H1 (cell line): ENCODE measurements at places on chromosomes 1 and 21.

DNA sequence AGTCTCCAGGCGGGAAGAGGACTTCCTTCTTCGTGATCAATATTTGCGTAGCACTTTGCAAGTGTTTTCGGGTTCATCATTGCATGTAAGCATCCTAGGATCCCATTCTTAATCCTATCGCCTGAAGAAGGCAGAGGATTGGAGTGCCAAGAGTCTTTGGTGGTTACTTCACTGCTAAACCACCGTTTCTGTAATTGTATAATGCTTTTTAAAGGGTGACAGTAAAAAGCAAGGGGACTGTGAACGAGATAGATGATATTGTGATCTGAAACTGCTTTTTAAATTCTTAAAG lies 345 bp upstream of the ALDH9A1 start:
- peaks cover 4% of the 10 kb centered on the region; the same call in 1 of the 2 replicates for H3K36me3 ChIP-seq
- no peaks in the 10 kb centered on the region for H3K27me3 ChIP-seq
- DNase-seq, result no peak
- H3K4me3 ChIP-seq, result peak overlapping the region; percentile 93; the same call in 1 of the 2 replicates

DNA sequence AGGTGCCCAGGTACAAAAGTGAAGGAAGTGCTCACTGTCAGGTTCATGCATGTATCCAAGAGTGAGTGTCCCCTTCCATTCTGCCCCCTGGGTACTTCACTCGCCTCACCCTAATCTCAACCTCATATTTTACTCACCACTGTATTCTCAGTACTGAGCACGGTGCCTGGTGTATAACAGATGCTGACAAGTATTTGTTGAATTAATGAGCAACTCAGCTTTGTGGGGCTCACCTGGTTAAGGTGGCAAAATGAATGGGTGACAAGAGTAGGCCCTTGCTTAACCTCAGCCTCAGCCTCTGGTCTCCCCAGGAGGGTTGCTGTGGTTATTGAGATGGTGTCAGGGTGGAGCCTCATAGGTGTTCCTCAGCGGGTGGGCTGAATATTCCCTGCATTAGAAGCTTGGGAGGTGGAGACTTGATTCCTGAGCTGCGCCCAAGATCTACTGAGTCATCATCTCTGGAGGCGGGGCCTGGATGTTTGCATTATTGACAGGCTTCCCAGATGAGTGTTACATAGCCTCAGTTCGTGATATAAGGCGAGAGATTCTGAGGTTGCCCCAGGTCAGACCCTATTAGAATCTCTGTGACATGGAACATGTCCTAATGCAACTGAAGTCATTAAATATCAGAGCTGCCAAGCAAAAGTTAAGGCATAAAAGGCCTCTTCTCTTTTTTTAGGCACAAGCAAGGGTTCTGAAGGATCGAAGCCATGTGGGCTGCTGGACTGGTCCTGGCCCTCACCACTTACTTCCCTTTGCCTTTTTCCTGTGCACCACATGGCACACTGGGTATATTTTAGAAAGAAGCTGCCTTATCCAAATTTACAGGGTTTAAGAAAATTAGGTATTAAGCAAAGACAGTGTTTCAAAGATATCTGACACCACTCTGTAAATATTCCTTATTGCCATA lies 39.2 kb downstream of the SYT6 start:
- H3K4me3 ChIP-seq, result no peak overlapping the region
- no peaks in the 10 kb centered on the region; the same call in 1 of the 2 replicates for H3K27me3 ChIP-seq
- H3K36me3 ChIP-seq, result peaks cover 7% of the 10 kb centered on the region
- peaks cover 20% of the 10 kb centered on the region for H3K4me1 ChIP-seq

DNA sequence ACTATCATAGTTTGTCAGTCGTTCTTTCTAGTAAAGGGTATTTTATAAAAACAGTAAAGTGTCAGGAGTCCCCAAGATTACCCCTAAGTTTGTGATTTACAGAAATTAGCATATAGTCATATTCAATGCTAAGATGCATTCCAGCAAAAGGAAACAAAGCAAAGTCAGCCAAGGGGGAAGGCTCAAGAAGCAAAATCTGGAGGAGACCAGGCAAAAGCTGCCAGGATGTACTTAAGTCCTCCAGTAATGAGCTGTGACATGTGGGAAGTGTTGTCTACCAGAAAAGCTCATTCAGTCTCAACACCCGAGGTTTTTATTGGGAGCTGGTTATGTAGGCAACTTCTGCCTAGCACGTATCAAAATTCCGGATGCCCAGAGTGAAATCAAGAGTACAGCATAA lies 373.4 kb upstream of the TMPRSS15 start:
- DNase-seq, result no peak
- H3K36me3 ChIP-seq, result no peaks in the 10 kb centered on the region
- no peak overlapping the region for H3K27ac ChIP-seq
- H3K27me3 ChIP-seq, result no peaks in the 10 kb centered on the region
- no peak overlapping the region for H3K4me3 ChIP-seq

DNA sequence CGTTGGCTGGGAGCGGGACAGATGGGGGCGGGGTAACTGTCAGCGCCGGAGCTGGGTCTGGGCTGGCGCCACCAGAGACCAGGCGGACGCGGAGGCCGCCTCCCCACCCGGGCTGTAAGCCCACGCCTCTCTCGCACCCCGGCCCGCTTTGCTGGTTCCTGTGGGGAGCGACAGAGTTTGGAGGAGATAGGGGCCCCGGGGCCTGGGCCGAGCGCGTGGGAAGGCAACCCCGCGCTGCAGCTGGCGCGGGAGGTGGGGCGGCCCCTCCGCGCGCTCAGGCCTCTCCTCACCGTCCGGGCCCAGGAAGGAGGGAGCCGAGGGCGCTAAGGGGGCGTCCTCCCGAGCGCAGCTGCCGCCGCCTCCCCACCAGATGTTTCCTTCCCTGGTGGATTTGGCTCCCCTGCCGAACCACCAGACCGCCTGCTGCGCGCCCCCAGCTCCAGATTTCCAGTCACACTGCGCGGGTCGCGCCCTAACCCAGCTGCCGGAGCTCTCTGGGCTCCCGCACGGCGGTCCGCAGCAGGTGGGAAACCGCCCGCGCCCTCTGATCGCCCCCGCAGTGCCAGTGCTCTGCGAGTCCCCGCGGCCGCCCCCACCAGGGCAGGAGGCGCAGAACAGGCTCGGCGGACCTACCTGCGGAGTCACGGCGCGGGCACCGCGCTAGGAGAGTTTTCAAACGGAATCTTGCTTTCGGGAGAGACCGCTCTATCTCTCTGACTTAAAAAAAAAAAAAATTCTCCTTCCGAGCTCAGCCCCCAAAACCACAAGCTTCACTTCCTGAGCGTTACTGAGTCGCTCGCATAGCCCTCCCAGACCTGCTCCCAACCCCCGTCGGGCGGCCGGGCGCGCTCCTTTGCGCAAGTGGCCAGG lies 1.1 kb downstream of the GFI1 start:
- H3K4me1 ChIP-seq, result peaks cover 47% of the 10 kb centered on the region
- DNase-seq, result peak; percentile 76
- peaks cover 79% of the 10 kb centered on the region for H3K27me3 ChIP-seq
- peak overlapping the region; percentile 46; the same call in 1 of the 2 replicates for H3K4me3 ChIP-seq
- peaks cover 6% of the 10 kb centered on the region; the same call in 1 of the 2 replicates for H3K36me3 ChIP-seq

- no peak overlapping the region for H3K27ac ChIP-seq
- no peaks in the 10 kb centered on the region for H3K27me3 ChIP-seq
- no peak for DNase-seq
- H3K4me3 ChIP-seq, result no peak overlapping the region
Observed at GRCh38 chr1:171948511-171948910, 107.2 kb downstream of the DNM3 start.

DNA sequence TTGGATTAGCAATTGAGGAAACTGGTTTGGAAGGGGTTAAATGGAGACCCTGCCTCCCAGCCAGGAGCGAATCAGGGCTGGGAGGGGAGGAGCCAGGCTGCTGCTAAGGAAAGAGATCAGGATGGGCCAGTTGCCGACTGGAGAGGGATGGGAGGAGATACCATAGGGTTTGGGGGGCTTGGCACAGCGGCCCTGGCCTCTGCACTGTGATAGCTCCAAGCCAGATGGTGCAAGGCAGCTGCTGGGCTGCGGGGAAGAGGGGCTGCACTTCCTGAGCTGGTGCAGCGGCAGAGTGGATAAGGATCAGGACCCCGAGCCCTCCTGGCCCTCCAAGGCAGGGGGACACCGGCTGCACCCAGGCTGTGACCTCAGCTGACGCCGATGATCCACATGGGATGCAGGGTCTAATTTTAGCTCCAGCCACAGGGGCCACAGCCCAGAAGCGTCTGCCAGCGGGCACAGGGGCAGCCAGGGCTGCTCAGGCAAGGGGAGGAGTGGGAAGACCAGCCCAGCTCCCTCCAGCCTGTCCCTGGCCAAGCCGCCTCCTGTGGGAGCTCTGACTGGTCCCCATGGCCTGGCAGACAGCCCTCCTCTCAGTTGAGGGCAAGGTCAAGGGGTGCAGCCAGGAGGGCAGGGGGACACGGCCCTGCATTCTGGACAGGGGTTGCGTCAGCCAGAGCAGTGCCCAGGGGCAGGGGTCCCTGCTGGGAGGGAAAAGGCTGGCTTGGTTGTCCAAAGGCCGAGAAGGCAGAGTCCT lies at the start of gene EXTL1:
TSS of gene EXTL1 (plus strand) at position 129 of the 757 bp plus-strand sequence. CDS start 872 bp downstream, outside the sequence.
- H3K4me1 ChIP-seq, result peaks cover 19% of the 10 kb centered on the region
- no peaks in the 10 kb centered on the region for H3K36me3 ChIP-seq
- DNase-seq, result peak; percentile 81
